ENCODE measurements at places on chromosomes 5 and 9. TPM values are rescaled to one million over a fixed set of nuclear protein-coding genes. Genes with fewer than 3 reads are reported as not detected.

Gene CNTNAP3B
- total RNA-seq, result 35.9 TPM

Gene DND1
- total RNA-seq, result 0.82 TPM

Gene CCDC180
- total RNA-seq, result 9.8 TPM

Gene NXNL2
- total RNA-seq, result 0.41 TPM

Gene PCDHB16
- 5.3 TPM for total RNA-seq

Gene TRIM41
- 12.2 TPM for total RNA-seq

Gene PPWD1
- total RNA-seq, result 43.6 TPM

Gene INSL4
- total RNA-seq, result not detected

Gene PTGDS
- total RNA-seq, result 61.1 TPM

Gene UBE2QL1
- 39.1 TPM for total RNA-seq

Gene FAT2
- 3.3 TPM for total RNA-seq

Gene OTP
- not detected for total RNA-seq

Gene CYLC2
- total RNA-seq, result not detected

Gene PCDHA5
- total RNA-seq, result 8.2 TPM

Gene GFPT2
- 11.0 TPM for total RNA-seq

Gene RORB
- 42.8 TPM for total RNA-seq

Gene KIF12
- total RNA-seq, result 0.82 TPM

Gene SLC6A19
- not detected for total RNA-seq

Gene SCGB3A2
- total RNA-seq, result not detected

Gene RANBP17
- 190 TPM for total RNA-seq

Gene FAM78A
- total RNA-seq, result 0.82 TPM

- DNase-seq, result no peak
Measured at GRCh38 chr5:10600626-10601245, 36.9 kb downstream of the ANKRD33B start.

GRCh38 chr9:93960221-93960970 lies 5.2 kb upstream of the BARX1 start:
- peak; percentile 24 for DNase-seq

DNA sequence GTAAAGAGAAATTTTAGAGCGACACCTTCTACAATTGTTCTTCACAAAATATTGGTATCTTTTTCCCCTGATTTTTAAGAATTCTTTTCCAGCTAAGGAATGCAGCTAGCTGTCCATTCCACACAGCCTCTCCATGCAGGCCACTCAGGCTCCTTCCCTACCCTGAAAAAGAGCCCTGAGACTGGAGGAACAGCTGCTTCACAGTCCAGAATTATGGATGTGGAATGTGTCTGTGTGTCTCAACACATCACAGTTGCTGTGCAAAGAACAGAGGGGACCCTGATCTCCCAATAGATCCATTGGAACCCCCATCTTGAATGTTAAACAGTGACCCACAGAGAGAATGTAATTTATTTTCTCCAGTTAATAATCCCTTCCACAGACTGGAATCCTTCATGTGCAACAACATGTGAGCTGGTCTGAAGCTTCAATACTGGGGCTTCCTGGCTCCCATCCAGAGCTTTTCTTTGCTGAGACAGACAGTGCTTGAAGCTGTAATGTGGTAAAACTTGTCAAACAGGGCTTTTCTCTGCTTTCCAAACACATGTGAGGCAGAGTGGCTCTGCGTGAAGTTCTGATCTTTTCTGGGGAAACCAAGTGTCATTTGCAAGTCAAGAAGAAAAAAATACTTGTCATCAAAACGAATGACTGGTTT lies 53.3 kb upstream of the SMC5 start:
- DNase-seq, result no peak

GRCh38 chr5:140794595-140795258 lies at the start of gene PCDHA2:
Gene PCDHA2, plus strand, starts transcription at chr5:140794852.
- DNase-seq, result no peak

GRCh38 chr9:38289866-38290245 lies 102.6 kb upstream of the ALDH1B1 start:
- no peak for DNase-seq

DNA sequence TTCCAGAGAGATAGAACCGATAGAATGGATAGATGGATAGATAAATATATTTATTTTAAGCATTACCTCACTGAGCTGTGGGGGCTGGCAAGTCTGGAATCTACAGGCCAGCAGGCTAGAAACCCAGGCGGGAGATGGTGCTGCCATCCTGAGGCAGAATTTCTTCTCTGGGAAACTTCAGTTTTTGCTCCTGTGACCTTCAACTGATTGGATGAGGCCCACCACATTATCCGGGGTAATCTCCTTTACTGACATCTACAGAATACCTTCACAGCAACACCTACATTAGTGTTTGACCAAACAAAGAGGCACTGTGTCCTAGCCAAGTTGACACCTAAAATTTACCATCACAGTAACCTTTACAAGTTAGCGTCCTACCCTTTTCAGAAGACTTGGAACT lies 29.2 kb upstream of the TENT4A start:
- no peak for DNase-seq

DNA sequence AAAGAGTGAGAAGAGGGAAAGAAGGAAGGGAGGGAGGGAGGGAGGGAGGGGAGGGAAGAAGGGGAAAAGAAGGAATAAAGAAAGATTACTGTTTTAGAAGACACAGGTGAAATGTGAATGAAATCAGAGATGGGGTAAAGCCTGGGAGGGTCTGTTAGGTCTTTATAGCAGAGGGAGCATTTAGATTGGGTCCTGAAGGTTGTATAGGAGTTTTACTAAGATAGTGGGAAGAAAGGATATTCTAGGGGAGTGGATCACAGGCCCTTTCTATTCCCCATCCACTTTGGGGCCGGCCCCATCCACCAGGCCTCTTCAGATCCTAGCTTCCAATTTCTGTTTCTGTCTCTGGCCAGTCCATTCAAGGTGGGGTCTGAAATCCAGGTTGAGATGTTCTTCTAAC lies 35.5 kb downstream of the C9orf50 start:
- no peak for DNase-seq

GRCh38 chr9:12878351-12878978 lies 103.6 kb downstream of the LURAP1L start:
- DNase-seq, result no peak

DNA sequence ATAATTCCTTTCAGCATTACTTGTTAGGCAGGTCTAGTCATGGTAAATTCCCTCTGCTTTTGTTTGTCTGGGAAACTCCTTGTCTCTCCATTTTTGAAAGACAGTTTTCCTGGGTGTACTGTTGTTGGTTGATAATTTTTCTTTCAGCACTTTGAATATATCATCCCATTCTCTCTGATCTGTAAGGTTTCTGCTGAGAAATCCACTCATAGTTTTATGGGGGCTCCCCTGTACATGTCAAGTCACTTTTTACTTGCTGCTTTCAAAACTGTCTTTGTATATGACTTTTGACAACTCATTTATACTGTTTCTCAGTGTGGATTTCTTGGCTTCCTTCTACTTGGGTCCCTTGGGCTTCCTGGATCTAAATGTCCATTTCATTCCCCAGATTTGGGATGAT lies 16.5 kb downstream of the MEIKIN start:
- no peak for DNase-seq

GRCh38 chr9:82080265-82080664 lies 91.7 kb downstream of the SPATA31D1 start:
- DNase-seq, result no peak

- DNase-seq, result no peak
Measured at GRCh38 chr5:107389130-107389774, 281.5 kb downstream of the EFNA5 start.

DNA sequence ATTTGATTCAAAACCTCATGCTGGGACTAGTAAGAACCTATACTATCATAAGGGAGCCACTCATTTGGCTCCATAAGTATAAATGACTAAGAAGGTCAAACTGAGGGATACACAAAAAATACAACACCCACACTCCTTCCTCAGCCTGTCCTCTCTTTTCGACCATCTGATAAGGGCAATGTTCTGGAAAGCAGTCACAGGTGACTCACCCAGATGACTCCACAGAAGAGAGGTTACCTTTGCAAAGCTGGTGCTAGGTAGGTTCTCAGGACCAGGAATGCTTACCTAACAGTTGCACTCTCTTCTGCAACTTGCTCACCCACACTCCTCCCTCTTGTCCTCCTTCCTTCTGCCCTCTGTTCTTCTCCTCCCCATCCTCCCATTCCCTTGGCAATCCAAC lies 32.9 kb downstream of the LHFPL2 start:
- no peak for DNase-seq

DNA sequence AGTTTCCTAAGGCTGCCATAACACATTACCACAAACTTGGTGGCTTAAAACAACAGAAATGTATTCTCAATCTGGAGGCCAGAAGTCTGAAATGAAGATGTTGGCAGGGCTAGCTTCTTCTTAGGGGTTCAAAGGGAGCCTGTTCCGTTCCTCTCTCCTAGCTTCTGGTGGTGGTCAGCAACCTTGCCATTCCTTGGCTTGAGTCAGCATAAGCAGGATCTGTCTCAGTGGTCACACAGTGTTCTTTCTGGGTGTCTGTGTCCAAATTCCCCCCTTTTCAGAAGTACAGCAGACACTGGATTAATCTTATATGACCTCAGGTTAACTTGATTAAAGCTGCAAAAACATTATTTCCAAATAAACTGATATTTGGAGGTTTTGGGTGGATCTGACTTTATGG lies 2.1 kb upstream of the OSMR start:
- DNase-seq, result no peak

DNA sequence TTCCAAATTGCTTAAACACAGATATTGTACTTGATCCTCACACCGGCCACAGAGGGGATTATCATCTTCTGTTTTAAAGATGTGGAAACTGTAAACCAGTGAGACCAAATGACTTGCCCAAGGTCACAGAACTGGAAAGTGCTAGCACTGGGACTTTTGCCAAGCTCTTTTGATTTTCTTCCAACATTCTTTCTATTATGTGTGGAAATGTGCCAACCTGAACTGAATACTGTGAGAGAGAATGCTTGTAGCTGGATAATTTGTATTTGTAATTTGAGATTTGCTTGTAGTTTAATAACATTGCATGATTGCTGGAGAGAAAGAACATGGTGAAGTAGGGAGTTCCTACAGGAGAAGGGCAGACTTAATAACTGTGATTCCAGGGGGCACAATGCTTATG lies 977.9 kb upstream of the NUDT12 start:
- no peak for DNase-seq

GRCh38 chr5:19923742-19924141 lies 64.3 kb downstream of the CDH18 start:
- no peak for DNase-seq

GRCh38 chr5:157761690-157762621 lies 18.4 kb downstream of the LSM11 start:
- peak; percentile 48 for DNase-seq

DNA sequence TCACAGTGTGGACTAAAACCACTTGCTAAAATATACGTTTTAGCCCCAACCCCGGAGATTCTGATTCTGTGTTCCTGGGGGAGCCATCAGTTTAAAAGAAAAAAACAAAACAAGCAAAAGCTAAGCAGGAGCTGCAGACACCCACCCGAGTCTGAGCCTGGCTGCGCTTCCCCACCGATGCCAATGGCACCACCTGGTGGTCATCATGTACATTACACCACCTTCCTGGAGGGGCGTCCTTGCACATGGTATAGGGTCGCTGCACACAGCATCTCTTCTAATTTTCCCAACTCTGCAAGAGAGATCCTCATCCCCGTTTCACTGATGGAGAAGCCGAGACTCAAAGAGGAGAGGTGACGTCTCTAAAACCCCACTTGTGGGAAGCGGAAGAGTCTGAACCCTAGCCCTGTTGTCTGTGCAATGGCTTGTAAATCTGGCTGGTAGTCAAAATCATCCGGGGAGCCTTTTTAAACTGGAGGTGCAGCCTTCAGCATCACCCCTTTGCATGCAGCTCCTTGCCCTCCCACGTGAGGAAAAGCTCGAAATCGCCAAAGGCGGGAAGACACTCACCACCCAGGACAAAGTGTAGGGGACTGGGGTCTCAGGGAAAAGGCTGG lies 23.1 kb upstream of the CNOT6 start:
- DNase-seq, result peak; percentile 66

- DNase-seq, result no peak
Measured at GRCh38 chr5:84683594-84683993, 298.9 kb upstream of the EDIL3 start.

GRCh38 chr5:141732417-141732816 lies 50.4 kb upstream of the ARAP3 start:
- DNase-seq, result no peak

DNA sequence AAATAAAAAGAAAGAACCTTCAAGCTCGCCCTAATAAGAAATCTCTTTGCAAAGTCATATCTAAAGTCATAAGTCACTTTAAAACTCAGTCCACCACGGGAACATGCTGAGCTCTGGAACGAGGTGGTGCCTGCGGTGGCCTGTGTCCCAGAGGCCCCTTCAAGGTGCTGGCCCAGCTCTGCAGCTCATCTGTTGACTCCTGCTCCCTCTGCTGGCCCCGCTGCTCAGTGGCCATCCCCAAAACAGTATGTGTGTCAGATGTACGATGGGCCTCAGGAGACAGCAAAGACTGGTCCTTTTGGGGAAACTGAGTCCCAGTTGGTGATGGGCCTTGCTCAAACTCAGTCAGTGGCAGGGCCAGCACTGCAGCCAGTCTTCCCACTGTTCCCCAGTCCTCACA lies 22.8 kb upstream of the FOXB2 start:
- DNase-seq, result peak; percentile 27

GRCh38 chr9:125479846-125480615 lies 218.4 kb downstream of the GAPVD1 start:
- DNase-seq, result no peak

- no peak for DNase-seq
Measured at GRCh38 chr9:85502815-85503655, 238.7 kb downstream of the AGTPBP1 start.

- DNase-seq, result no peak
Measured at GRCh38 chr5:124692324-124692723, 54.1 kb downstream of the ZNF608 start.

All from frontal cortex (tissue), 4 donors.